ENCODE measurements at places on chromosomes 5 and 9.

- DNase-seq = no peak
These were observed 567.7 kb downstream of the TLR4 start for GRCh38 chr9:118271936-118272335.

DNA sequence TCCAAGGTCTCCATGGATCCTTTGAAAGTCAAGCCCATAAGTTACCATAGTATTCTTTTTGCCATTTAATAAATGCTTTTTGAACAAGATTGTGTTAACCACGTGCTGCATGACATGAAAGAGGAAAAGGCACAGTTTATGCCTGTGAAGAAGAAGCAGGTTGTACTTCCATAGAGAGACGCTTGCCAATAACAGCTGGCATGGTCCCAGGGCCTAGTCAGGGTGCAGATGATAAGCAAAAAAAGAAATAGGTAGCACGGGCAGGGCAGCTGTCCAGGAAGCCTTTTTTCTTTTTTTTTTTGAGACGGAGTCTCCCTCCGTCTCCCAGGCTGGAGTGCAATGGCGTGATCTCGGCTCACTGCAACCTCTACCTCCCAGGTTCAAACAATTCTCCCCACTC lies 71.8 kb upstream of the CLINT1 start:
- DNase-seq = no peak

GRCh38 chr9:98654247-98654646 lies 54.5 kb downstream of the GABBR2 start:
- no peak for DNase-seq

DNA sequence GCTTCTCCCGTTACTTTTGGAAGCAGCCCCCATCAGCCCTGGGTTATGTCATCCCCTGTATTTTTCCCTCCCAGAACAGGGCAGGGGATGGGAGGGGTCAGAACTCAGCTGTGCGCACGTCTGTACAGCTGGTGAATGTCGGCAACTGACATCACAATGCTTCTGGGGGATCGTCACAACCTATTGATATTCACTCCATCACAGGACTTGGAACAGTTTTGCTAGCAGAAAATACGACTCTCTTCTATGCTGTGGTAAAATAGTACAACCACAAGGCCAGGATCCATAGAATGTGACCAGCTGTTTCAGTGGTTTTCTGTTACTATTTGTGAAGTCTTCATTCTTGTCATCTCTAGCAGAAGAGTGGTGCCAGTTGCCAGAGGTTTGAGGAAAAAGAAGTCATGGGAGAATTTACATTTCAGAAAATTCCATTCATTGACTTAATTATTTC lies 77.1 kb upstream of the KLF4 start:
- DNase-seq = no peak

DNA sequence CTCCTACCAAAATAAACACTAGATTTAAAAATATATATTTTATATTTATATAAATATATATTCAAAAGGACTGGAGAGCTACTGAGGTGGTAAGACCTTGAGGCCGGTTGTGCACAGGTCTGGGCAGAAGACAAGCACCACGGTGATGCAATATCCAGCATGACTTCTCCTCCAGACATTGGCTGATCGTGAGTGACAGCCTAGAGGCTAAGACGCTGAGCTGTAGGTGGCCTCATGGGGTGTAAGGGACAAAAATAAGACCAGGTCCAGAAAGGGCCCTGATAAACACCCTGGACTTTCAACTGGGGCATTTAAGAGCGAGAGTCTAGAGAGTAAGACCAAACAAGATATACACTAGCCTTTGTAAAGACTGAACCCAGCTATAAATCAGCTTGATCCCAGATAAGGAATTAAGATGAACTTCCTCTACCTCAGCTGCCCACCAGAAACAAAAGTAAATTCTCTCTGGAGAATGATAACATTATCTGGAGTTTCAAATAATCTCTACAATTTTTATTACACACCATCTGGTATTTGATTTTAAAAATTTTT lies 14.2 kb upstream of the C5orf47 start:
- DNase-seq = no peak

GRCh38 chr9:137665697-137666512 lies 47.1 kb downstream of the EHMT1 start:
- no peak for DNase-seq

- no peak for DNase-seq
These were observed 53.5 kb downstream of the SUSD1 start for GRCh38 chr9:112121633-112122032.

- DNase-seq = no peak
These were observed 15.1 kb downstream of the GRAMD2B start for GRCh38 chr5:126438267-126438666.

- DNase-seq = no peak
These were observed 500.5 kb downstream of the CDH18 start for GRCh38 chr5:19487480-19487879.

GRCh38 chr9:36845844-36846243 lies 188.2 kb downstream of the PAX5 start:
- DNase-seq = no peak

DNA sequence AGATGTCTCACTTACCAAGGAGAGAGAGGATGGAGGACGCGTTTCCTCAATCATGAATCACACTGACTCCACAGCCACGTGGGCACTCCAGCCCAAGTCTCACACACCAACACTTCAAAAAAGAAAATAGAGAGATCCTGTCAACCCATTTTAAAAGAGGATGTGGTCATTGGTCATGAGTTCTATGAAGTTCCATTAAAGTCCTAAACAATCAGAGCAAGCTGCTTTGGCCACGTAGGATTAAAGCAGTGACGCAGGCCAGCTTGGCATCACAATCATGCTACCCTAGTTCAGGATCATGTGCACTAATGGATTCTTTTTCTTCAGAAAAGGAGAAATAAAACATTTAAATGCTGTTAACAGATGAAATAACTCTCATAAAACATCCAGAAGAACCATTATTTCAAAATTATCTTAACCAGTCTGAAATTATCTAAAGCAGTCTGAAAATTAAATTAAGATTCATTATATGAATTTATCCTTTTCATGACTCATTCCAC lies 108.1 kb downstream of the SEMA5A start:
- no peak for DNase-seq

GRCh38 chr5:127931396-127931795 lies 152.2 kb upstream of the SLC12A2 start:
- no peak for DNase-seq

- no peak for DNase-seq
These were observed 214.2 kb downstream of the TRIM32 start for GRCh38 chr9:116901260-116901659.

GRCh38 chr5:12272389-12272788 lies 368.1 kb upstream of the CTNND2 start:
- DNase-seq = no peak

- DNase-seq = no peak
These were observed 760.6 kb downstream of the TLE1 start for GRCh38 chr9:80928697-80929096.

GRCh38 chr5:98461485-98461884 lies 312.0 kb upstream of the RGMB start:
- DNase-seq = no peak

DNA sequence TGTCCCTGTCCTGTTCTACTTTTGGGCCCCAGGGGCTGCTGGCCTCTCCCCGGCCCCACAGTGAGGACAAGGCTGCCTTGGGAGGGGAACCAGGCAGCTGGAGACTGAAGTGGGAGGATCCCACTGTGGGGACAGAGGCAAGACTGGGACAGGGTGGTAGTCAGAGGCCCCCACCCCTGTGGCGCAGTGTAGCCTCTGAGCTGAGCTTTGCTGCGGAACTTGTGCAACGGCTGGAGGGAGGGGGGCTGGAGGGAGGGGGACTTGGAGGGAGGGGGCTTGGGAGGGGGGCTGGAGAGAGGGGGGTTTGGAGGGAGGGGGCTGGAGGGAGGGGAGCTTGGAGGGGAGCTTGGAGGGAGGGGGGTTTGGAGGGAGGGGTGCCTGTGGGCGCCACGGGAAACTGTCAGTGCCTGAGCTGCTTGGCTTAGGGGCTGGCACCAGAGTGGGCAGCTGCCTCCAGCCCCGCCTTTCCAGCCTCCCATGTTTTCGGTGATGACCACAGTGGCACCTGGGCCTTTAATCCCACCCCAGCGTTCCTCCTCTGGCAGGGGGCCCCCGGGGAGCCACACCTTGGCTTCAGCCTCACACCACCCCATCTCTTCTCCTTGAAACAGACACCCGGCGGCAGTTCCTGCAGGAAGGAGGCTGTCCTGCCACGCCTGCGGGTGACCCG lies 2.3 kb upstream of the FUT7 start:
- no peak for DNase-seq

DNA sequence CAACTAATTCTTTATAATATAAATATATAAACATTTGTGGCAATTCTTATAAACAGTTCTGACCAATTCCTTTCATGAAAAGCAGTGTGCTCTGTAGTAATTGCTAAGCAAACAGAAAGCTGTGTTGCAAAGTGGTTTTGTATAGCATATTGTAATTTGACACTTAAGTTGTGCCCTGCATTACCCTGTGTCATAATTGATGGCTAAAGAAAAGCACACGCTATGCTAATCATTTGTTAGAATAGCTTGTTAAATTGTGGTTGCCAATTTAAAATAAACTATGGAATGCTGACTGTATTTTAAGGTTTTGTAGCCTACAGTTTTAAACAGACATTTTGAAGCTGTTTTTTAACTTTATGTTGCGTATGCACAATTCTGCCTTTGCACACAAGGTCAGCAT lies 140.0 kb downstream of the PBX3 start:
- no peak for DNase-seq

DNA sequence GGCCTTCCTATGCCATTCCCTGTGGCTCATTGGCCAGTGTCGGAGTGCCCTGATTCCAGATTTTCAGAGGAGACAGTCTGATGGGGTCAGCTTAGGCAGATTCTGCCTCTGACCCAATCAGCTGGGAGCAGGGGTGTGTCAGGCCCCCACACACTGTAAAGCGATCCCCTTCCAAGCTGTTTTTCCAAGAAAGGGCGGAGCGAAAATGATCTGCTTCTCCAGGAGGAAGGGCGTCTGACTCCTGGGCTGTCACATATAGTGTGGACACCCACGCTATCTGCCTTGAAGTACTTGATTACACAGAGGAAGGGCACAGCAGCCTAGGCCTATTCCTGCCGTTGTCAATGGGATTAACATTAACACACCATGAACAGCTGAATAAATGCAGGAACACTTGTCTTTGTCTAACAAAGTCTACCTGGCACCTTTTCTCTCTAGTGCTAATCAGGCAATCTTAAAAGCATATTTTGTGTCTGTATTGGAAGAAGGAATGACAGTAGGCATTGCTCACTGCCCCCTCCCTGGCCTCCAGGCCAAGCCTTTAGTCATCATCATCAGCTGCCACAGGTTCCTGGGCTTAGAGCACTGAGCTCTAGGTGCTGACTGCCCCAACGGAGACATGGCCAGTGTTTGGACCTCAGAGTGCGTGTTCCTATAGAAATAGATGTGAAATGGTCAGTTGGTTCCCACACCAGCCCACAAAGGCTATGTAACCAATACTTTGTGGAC lies 218.7 kb downstream of the MELK start:
- no peak for DNase-seq

DNA sequence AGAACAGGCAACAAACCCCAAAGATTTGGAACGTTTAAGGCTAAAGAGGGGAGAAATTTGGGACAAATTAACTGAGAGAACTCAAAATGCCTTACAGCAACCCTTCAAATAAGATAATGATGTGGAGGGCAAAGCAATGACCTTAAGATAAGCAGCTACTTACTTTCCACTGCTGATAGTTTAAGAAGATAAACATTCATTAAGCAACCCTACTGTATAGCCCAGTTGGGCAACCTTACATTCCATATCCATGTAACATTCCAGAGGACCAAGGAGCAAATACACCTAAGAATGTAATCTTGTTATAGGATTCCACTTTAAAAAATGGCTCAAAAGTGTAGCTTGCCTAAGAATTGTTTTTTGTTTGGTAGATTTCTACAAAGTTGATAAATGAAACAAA lies 14.8 kb downstream of the ETF1 start:
- DNase-seq = no peak

DNA sequence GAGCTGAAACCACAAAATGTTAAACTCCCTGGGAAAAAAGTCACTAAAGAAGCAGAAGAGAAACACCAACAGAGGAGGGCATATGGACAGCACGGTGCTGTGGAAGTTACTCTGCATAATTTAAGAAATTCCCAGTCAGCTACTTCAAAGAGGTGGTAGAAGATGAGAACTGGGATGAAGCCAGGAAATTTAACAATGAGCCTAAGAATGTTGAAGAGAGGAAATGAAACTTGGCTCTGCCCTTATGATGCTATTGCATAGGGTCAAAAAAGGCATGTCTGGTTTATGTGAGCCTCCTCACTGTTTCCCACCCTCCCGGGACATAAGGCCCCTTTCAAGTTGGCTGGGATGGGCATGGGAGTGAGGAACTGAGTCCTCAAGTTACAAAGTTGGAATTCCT lies 25.4 kb upstream of the SNX18 start:
- DNase-seq = no peak
